ENCODE measurements at places on chromosomes 5 and 9.

GRCh38 chr9:124629600-124629999 lies 122.4 kb upstream of the NR5A1 start:
- peak; percentile 20 for DNase-seq

DNA sequence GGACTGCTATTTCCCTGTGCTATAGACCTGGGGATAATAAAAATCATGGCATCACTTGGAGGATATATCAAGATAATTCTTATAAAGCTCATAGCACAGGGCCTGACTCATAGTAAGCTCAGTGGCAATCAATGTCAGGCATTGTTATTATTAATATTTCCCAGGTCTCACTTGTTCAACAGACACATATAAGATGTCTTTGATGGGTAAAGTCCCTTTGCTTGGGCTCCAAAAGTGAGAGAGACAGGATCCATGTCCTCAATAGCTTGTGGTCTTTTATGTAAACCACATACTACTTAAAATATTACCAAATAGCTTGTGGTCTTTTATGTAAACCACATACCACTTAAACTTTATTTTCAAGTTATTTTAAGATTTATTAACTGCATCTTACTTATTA lies 11.2 kb downstream of the SH3RF2 start:
- peak; percentile 36 for DNase-seq

GRCh38 chr9:136533775-136534157 lies 12.1 kb downstream of the NOTCH1 start:
- DNase-seq: no peak

DNA sequence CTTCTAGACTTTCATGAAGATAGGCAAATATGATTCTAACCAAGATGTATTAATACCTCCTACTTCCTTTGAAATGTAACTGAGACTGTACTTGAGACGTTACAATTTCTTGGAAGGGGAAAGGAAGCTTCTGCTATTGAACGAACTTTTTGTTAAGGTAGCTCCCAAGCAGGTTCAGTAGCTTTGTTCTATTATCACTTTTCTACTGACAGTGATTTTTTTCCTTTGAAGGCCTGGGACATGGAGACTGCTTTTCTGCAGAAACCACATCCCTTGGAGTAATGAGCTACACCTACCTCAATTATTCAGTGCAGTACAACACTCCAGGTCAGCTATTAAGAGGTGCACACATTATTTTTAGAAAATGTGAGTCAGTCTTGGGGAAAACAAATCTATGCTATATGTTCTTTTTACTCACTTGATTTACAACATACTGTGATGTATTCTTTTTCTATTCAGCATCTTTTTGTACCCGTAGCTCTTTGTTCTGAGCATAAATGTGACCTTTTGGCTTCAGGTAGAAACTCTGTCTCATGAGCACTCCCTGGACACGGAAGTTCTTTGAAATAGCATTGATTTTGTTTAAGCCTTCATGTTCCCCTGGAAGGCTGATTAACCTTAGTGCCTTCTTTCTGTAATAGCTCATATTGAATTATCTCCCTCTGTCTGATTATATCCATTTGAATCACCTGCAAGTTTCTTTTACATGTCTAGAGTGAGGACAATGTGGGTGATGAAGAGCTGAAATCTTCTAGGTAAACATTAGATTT lies 56.5 kb upstream of the CDKN2B start:
- DNase-seq: no peak

GRCh38 chr9:115395511-115396021 lies 277.6 kb upstream of the TNC start:
- peak; percentile 50 for DNase-seq

DNA sequence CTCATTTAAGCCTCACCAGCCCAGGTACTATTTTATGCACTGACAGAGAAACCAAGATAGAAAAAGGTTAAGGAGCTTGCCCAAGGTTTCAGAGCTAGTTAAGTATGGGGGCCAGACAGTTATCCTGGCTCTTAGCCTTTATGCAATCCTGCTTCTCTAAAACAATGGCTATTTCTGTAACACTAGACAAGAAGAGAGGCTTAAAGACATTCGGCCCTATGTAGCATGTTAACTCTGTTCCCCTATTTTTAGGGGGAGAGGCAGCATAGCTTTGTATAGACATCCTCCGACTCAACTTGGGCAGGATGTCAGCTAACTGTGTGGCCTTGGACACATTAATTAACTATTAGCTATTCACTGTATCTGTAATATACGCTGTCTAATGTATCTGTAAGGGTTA lies 54.6 kb downstream of the LHFPL2 start:
- DNase-seq: no peak

- no peak for DNase-seq
Measured at GRCh38 chr9:134284273-134284672, 42.0 kb upstream of the RXRA start.

DNA sequence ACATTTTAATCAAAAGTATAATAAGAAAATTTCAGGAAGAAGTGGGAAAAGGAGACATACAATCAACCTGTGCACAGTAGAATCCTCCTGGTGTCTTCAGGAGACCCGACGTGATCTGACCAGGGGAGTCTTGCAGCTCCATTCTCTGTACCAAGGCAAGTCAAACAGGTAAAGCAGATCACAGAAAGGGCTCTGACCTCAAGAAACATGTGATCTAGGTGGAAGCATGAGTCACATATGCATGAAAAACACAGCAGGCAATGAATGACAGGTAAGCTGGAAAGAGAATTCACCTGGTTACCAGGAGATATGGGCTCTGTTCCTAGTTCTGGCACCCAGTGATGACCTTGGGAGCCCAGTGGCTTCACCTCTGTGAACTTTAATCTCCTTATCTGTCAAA lies 19.4 kb upstream of the FABP6 start:
- no peak for DNase-seq

DNA sequence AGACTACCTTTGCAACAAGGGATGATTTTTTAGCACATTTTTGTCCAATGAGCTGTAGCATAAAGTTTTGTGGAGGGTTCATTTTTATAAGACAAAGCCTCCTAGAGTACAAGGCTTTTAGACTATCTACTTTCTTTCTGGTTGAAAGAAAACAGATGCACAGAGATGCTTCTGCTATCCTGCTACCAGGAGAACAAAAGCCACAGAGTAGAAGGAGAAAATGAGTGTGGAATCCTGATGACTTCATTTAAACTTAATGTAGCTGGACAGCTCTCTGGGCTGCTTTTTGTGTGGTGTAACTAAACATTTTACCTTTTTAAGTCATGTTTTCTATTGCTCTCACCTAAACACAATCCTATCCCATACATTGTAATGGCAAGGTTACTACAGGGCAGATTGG lies 1009.4 kb downstream of the TLE1 start:
- DNase-seq: peak; percentile 19

DNA sequence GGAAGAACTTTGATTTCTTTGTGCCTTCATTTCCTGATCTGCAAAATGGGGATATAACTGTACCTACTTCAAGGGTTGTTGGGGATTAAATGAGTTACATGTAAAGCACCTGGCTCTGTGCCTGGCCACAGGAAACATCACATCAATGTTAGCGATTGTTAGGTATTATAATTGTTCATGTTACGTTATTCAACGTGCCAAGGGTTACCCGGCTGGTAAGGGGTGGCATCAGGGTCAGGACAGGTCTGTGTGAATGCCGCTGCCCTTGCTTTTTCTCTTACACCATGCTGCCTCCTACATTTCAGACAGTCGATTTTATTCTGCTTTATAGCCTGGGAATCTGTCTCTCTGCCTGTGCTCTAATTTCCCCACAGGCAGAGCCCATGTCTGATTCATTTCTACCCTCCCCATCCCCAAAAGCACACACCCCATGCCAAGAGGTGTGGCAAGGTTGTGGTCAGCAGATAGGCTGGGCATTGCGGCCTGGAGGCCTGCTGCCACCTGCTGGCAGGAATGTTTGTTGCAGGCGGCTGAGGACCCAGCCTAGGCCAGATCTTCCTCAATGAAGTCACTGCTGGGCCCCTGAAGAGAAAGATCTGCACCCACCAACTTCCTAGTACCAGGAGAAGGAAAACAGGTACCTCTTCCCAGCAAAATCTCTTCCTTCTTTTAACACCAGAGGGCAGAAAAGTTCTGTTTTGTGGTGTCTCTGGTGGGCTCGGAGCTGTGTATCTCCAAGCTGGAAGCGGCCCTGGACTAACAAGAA lies 5.3 kb downstream of the ANKS6 start:
- DNase-seq: peak; percentile 97

DNA sequence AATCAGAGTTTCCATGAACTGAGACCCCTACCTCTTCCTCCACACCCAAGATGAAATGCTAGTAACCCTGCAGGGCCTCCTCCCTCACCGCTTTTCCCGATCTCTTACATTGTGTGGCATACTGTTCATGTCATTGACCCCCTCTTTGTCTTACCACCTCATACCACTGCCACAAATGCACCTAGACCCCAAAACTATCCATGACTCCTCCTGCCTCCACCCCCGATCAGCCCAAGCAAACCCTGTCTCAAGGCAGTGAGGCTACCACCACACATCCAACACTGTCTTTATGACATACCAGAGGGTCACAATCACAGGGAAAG lies 55.7 kb downstream of the PLAC8L1 start:
- no peak for DNase-seq

DNA sequence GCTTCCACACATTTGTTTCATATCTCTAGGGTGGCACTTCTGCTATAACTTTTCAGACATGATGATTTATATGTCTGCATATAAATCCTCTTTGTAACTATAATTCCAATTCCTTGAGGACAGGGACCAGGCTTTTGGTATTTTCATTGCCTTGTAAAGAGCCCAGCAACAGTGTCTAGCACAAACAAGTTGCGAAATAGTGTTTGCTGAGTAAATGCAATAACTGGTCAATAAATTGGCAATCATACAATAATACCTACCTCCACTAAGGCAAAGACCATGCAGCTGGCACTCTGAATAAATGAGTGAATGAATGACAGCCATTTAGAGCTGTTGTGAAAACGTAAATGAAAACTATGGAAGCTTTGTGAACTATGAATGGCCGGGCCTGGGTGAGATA lies 564.0 kb upstream of the ZNF462 start:
- DNase-seq: no peak

DNA sequence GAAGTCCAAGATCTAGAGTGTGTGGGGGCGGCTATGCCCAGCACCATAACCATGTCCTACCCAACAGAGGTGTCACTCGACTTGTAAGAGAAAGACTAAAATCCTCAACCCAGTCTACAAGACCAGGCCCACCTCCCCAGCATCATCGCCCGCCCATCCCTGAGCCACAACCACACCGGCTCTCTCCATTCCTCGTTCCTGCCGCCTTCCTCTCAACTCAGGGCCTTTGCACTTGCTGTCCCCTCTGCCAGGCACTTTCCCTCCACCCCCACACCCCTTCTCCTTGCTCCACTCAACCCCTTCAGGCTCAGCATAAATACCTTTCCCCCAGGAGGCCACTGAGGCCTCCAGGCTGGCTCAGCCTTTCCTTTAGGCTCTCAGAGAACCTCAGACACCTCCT lies 69.3 kb downstream of the PAX5 start:
- DNase-seq: no peak

GRCh38 chr5:113166852-113167366 lies 190.3 kb downstream of the DCP2 start:
- DNase-seq: peak; percentile 91

- no peak for DNase-seq
Measured at GRCh38 chr5:56585999-56586691, 229.2 kb upstream of the MAP3K1 start.

GRCh38 chr5:58099257-58099656 lies 360.6 kb downstream of the PLK2 start:
- DNase-seq: no peak

DNA sequence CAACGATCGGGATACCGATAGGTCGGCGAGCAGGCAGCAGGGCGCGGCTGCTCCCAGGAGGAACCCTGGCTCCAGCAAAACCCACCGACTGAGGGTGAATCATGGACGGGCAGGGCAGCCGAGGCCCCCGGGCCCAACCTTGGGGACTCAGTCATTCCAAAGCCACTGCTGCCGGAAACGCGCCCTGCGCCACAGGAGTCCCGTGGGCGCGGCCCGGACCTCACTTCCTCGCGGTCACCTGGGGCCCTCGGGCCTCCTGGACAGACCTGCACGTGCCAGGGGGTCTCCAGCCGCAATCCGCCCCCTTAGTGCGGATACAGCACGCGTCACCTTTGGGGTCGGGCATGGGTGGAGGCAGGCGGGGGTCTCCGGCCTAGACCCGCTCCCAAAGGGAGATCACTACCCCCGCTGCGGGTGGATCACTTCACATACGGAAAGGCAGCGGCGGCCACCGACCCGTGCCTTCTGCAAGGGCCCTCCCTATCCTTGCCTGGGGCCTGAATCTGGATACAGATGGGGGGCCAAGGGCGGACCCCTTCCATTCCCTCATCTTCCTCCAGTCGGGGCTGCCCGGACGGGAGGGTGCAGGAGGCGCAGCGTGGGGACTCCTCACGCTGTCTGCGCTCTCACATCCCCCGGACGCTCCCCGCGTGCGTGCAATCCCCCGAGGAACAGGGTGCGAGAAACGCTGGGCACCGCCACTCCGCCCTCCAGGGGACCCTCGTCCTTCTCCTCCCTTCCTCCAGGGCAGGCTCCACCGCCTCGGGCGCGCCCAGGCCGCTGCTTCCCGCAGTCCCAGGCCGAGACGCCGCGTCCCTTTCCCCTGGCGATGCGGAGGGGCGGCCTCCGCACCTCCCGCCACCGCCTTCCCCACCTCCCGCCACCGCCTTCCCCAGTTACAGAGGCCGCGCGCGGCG lies 586 bp downstream of the TXN start:
- no peak for DNase-seq

DNA sequence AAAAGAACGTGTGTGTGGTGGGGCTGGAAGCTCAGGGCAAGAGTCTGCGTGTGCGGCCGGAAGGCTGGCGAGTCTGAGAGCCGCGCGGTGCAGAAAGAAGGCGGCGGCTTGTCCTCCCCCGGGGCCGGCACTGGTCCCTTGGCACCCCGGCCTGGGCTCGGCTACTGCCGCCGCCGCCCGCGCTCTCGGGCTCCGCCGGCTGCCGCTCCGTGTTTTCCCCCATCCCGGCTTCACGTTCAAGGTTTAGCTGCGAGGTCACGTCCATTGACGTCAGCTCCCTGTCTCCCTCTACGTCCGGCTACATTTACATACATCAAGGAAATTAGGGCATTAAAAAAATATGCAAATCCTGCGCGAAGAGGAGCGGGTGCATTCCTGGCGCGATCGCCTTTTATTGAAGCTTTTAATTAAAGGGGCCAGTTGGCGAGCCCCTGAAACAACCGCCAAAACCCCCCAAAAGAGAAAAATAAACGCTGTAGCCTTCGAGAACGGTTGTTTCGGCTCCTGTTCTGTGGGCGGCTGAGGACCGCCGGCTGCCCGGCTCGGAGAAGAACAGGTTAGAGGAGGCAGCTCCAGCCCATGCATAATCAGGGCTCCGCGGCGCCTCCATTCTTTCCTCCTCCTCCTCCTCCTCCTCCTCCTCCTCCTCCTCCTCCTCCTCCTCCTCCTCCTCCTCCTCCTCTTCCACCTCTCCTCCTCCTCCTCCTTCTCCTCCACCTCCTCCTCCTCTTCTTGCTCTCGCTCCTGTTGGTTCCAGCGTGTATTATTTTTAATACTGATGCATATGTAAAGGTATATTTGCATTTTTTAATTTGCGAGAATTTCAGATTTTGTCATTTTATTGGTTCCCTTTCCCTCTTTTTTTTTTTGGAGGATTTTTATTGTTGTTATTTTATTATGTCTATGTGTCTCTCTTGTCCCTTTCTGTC lies 207.0 kb downstream of the MEF2C start:
- peak; percentile 51 for DNase-seq

GRCh38 chr9:98796364-98797101 lies at the start of gene ANKS6:
TSS of gene ANKS6 (minus strand) at chr9:98796555. CDS start at chr9:98796491, 64 bp downstream.
- DNase-seq: peak; percentile 53
